Midbrain (tissue), 1 donor: ENCODE measurements at places on chromosomes 16 and 17.

DNA sequence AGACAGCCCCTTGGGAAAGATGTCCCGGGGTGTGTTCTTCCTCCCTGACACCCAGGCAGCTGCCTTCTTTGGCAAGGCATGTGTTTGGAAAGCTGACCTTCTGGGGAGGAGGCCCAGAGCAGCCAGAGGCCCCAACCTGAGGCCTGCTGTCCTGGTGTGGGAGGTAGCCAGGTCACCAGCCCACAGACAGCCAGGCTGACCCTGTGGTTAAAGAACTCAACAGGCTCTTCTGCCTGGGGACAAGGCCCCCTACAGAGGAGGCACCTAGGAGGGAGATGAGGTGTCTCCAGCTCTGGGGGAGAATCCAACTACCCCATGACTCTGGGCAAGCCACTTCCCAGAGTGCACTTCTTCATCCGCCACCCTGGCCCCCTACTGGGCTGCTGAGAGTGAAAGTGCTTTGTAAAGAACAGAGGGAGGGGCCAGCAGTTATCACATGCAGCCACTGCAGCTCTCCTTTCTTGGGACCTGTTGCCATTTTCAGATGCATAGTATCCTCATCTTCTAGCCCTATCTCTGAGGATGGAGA lies 13.1 kb upstream of the SREBF1 start:
- peak; percentile 21 for DNase-seq

DNA sequence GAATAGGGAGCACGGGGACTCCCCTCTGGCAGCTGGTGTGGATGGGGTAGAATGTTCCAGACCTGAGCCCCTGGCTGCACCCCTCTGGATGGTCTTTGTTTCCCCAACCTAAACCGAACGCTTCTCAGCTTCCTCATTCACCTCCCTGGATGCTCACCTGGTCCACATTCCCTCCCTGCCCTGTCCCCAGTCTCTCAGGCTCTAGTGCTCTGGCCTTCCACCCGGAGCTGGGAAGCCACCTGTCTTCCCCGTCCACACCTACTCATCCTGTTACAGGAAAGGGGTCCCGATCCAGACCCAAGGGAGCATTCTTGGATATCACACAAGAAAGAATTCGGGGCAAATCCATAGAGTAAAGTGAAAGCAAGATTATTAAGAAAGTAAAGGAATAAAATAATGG lies 73.5 kb downstream of the CYLD start:
- DNase-seq: no peak

- no peak for DNase-seq
These were observed 132.3 kb upstream of the SDK2 start for GRCh38 chr17:73776351-73777130.

DNA sequence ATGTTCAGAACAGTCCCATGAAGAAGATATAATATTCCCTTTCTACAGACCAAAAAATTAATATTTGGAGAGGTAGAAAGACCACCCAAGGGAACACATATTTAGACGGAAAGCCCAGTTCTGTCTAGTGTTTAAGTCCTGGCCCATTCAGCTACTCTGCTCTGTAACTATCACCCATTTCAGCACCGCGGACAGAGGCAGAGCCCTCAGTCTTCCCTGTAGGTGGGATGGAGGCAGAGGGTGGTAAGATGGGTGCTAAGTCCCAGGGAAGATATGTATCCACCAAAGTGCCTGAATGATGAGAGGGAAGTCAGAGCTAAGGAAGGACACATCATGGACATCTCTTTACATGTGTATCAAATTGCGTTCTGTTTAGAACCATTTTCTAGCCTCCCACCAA lies 27.8 kb upstream of the C16orf78 start:
- no peak for DNase-seq

- no peak for DNase-seq
These were observed 19.9 kb upstream of the COL1A1 start for GRCh38 chr17:50221266-50221863.
